Astrocyte of the spinal cord (primary cell): ENCODE measurements at places on chromosomes 16 and 17.

DNA sequence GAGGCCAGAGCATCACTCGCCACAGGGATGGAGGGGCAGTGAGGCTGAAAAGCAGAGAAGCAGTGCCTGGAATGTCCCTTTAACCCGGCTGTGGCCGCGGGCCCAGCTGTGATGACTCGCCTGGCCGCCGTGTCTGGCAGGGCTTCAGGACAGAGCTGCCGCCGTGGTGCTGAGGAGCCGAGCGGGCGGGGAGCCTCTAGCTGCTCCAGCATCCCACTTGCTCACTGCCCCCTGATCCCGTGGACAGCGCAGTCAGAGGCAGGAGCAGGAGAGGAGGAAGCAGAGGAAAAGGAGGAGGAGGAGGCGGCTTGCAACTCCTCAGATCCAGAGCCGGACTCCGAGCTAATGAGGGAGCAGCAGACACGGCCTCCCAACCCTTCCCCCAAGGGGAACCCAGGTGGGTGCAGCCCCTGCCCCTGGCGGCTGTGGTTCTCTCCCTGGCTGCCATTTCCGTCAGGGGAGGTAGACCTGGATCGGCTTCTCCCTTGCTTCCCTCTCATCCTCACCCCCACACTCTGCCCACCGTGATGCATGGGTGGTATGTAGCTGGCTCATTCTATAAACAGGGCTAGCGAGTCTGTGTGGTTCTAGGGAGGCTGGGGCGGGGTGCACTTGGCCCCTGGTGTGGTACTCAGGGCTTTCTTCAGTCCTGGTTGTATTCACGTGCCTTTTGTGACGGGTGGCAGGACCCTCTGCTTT lies 165.7 kb downstream of the CMIP start:
- DNase-seq = peak; percentile 83

GRCh38 chr16:8634991-8635736 lies 13.7 kb downstream of the METTL22 start:
- peak; percentile 46 for DNase-seq

DNA sequence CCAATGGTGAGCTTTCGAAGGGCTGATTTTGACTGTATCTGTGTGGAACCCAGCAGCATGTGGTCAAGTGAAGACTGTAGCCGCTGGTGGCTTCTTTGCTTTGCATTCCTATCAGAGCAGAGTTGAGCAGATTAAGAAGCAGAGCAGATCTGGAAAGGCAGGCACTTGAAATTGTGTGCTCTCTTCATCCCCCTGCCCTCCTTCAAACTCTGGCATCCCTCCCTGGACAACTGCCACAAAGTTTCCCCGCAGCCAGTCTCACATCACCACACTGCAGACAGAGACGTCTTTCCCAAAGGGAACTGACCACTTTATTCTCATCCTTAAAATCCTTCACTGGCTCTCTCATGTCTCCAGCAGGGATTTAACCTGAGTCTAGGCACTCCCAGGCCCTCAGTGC lies 237.1 kb upstream of the DYNLRB2 start:
- no peak for DNase-seq

DNA sequence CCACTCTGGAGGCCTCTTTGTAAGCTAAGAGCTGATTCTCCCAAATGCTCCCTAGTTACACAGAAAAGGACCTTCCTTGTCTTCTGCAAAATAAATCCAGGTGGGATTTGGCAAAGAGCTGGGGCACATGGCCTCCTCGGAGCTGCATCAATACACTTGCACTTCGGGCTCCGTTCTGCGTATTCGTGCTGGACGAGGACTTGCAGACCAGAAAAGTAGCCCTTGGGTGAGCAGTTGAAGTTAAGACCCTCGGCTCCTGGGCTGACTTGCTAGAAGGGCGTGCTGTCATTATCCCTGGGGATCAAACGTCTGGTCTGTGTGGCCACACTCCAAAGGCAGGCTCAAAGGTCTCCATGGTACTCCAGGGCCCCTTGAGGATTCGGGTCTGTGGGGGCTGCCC lies 144.2 kb upstream of the RPH3AL start:
- no peak for DNase-seq

DNA sequence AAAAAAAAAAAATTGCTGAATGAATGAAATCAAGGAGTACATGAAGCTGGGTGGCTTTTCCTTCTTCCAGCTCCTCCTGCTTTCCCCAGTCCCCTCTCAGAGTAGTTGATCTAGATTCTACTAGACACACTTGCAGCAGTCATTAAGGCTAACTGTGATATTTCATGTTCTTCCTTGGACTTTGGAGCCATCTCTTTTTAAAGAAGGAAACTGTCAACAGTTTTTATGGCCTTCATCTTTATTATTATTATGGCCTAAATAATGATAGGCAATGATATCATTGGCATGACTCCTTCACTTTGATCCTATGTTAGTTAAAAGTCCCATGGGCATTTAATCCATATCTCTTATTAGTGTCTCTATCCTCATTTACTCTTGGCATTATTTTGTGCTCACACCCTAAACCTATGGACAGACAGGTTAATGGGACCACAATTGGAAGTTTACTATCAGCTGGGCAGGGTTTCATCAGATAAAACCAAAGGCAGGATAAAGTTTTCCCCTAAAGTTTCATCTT lies 9.7 kb downstream of the C17orf78 start:
- no peak for DNase-seq

DNA sequence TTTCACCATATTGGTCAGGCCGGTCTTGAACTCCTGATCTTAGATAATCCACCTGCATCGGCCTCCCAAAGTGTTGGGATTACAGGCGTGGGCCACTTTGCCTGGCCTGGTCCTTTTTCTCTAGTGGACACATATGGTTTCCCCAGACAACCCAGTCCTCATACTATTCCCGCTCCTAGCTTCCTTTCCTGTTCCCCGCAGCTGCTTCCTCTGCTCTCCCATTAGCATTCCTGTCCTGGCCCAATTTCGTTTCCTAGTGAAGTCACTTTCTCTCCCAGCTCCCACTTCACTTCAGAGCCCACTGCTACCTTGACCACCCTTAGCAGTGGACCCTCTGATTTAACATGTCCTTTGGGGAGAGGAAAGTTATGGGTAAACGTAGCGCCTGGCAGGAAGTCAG lies 11.3 kb downstream of the KATNIP start:
- DNase-seq = no peak

- no peak for DNase-seq
Measured at GRCh38 chr17:64974750-64975317, 55.6 kb upstream of the LRRC37A3 start.
